ENCODE measurements at places on chromosomes 2 and 18.

GRCh38 chr2:226691255-226691654 lies 108.4 kb downstream of the IRS1 start:
- no peak for DNase-seq

GRCh38 chr2:64792995-64793639 lies 139.4 kb upstream of the SERTAD2 start:
- no peak for DNase-seq

DNA sequence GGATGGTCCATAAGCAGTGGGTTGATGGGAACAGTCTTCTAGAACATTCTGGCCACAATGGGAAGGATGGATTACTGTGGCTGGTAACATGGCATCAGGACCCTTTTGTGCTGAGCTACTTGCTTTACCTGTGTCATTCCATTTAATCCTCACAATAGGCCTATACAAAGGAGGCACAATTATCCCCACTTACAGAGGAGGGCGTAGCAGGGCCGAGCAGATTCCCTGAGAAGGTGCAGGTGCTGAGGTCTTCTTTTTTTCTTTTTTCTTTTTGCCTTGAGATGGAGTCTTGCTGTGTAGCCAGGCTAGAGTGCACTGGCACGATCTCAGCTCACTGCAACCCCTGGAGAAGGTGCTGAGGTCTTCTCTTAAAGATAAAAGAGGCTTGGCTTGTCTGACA lies 6.7 kb upstream of the LRRC30 start:
- DNase-seq, result no peak

- DNase-seq, result no peak
Measured at GRCh38 chr2:220653776-220654175, 918.3 kb downstream of the EPHA4 start.

GRCh38 chr18:78565240-78565639 lies 414.4 kb upstream of the SALL3 start:
- no peak for DNase-seq

- no peak for DNase-seq
Measured at GRCh38 chr2:49069829-49070228, 84.5 kb downstream of the FSHR start.

GRCh38 chr2:222782201-222782730 lies 78.6 kb upstream of the ACSL3 start:
- no peak for DNase-seq

DNA sequence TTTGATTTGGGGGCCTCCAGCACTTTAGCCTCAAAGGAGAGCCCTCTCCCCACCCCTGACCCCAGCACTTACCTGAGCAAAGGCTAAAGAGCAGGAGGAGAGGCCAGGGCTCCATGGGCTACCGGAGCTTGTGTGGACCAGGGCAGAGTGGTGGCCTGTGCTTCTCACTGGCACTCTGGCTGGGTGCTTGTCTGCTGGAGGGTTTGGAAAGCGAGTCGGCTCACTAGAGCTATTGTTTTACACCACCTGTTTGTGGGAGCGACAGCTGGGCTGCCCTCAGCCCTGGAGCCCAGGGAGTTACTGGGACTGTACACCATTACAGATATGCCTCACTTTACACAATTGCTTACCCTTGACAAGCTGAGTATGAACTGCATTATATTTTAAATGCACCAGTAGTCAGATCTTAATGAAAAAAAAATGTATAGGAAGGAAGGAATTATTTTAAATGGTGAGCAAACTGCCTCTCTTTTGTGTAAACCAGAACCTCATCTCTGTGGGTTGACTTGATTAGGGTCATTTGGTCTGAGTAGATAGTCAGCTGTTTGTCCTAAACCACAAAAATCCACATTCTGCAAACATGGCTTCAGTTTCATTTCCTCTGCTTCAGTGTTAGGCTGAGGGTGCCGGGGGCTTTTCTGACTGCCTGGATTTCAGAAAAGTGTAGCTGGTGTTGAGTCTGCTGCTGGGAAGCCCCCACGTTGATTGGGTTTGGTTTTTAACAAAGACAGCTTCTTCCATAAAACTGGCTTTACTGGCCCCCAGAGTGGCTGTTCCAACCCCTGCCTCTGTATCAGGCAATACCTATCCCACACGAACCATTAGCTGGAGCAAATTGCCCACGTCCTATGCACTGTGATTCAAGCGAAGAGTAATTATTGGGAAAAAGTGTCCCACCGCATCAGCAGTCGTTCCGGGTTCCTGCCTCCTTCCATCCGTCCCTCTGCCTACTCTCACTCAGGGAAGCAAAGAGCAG lies at the start of gene CHRNA1:
TSS of gene CHRNA1 (minus strand) at position 193 of the 976 bp plus-strand sequence. CDS start at position 115, 78 bp downstream.
- DNase-seq, result no peak

DNA sequence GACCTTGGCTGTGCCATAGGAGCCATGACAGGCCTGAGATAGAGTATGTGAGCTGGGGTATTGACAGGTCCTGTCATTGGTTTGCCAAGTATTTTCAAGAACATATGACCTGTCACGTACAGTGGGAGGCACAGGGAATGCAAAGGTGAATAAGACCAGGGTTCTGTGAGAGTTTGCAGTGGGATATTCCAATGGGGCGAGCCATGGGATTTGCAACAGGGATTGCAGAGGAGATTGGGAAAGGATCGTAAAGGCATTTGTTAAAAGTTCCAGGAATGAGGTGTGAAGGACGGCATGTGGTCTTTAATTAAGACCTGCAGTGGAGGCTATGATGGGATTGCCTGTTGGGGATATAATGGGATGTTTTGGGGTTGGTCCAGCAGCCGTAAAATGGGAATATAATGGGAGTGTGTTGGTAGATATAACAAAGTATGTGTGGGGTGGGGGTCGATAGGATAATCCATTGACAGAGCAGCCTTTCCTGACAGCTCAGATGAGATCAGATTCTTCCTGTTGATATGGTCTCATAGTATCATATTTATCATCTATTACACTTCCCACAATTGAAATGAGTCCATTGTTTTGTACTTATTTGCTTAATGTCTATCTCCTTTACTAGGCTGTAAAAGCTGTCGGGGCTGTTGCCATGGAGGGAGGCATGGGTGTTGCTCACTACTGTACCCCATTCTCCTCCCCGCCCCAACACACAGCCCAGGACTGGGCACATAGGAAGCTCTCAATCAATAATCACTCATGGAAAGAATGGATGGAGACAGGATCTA lies 38.1 kb downstream of the PKDCC start:
- DNase-seq, result no peak

DNA sequence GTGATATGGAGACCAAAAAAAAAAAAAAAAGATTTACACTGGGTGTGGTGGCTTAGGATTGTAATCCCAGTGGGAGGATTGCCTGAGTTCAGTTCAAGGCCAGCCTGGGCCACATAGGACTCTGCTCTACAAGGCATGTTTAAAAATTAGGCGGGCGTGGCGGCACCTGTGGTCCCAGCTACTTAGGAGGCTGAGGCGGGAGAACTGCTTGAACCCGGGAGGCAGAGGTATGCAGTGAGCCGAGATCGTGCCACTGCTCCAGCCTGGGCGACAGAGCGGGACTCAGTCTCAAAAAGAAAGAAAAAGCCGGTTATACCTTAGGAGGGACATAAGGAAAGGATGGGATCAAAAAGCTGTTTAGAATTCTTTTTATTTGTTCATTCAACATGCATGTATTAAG lies 707 bp upstream of the SPDYA start:
- no peak for DNase-seq

DNA sequence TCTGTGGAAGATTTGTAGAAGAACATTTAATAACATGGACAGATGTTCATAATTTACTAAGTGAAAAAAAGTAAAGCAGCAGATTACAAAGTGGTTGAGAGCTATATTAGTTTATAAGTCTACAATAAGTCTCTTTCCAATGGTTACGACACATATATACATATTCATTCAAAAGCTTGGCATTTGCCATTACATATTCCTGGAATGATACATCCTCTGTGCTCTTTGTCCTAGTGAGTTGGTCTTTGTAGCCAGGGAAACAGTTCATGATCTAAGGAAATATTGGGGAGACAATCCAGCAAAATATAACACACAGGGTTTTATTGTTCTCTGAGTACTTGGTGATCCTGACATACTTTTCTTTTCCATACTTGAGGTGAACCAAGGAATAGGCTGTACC lies 32.5 kb upstream of the SOS1 start:
- no peak for DNase-seq

DNA sequence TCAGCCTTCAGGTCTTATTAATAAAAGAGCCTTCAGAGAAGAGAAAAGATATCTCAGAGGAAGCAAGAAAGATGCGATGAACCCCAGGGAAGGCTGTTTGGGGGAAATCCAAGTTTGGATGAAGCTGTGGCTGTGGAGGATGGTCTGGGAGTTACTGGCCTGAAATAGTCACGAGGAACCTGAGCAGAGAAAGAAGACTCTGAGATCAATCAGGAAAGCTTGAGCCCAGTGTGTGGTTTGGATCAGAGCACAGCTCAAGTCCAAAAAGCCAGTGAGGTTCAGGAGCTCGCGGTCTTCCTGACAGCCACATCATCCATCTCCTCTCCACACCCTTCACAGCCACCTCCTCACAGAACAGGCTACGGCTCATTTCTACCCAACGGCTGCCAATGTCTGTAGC lies 87.4 kb upstream of the SERPINE2 start:
- no peak for DNase-seq

GRCh38 chr2:25606892-25607291 lies 66.5 kb downstream of the DTNB start:
- no peak for DNase-seq

DNA sequence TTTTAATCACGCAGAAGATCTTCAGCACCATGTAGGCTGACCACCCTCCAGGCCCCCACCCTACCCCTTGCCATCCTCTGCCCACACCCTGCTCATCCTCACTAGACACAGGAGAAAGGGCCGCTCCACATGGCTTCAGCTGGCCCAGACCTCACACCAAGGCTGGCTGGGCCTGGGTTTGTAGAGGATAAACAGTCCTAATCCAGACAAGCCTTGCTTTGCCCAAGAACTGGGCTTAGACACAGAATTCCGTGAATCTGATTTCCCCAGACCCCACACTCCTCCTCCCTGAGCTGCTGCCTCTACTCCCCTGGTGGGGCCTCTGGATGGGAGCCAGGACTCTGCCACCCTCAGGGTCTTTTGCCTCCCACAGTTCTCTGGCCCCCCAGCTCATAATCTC lies 185.3 kb downstream of the CYP26B1 start:
- DNase-seq, result no peak

DNA sequence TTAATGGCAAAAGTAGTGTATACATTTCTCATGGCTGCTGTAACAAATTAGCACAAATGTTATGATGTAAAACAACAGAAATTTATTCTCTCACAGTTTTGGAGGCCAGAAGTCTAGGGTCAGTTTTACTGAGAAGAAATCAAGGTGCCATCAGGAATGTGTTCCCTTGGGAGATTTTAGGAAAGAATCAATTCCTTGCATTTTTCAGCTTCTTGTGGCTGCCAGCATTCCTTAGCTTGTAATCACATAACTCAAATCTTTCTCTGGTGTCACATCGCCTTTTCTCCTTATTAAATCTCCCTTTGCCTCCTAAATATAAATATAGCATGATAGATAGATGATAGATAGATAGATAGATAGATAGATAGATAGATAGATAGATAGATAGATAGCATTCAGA lies 307.0 kb upstream of the REG3G start:
- no peak for DNase-seq

DNA sequence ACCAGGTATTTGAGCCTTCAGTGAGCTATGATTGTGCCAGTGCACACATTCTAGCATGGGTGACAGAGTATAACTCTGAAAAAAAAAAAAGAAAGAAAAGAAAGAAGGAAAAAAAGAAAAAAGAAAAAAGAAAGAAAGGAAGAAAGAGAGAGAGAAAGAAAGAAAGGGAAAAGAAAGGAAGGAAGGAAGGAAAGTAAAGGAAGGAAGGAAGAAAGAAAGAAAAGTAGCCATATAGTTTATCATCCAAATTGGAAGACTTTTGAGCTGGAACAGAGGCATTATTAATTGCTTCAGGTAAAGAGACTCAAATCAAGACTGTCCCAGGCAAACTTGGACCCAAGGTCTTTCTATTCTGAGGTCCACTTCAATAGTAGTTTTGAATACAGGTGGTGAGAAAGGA lies 32.9 kb upstream of the ZEB2 start:
- no peak for DNase-seq
